Activated T-helper 1 cell treated with anti-CD3 and anti-CD28 coated beads, Interleukin-12 subunit alpha, Interleukin-12 subunit beta, Interleukin-2, Interleukin-4 antibody, amounts not matched to agents 30 ng/mL and 10 ng/mL and 1 ng/mL, durations not matched to agents 14 hours and 24 hours and 36 hours (primary cell): ENCODE measurements at places on chromosomes 13 and 19.

DNA sequence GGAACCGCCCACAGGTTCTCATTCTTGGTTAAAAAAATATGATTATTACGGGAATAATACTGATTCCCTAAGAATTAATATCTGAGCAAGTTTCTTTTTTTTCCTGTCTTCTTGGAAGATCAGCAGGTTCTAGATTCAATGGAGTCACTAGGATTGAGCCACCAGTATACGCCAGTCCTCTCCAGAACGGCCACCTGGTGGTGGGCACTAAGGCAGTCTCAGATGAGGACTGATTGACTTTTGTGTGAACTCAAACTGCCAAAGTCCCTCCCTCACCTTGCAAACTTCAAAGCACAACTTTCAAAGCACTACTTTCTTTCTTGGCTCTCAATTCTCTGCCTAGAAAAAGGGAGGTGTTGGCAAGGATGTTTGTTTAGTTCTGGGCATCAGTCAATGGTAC lies 33.3 kb upstream of the ALOX5AP start:
- no peak for DNase-seq

DNA sequence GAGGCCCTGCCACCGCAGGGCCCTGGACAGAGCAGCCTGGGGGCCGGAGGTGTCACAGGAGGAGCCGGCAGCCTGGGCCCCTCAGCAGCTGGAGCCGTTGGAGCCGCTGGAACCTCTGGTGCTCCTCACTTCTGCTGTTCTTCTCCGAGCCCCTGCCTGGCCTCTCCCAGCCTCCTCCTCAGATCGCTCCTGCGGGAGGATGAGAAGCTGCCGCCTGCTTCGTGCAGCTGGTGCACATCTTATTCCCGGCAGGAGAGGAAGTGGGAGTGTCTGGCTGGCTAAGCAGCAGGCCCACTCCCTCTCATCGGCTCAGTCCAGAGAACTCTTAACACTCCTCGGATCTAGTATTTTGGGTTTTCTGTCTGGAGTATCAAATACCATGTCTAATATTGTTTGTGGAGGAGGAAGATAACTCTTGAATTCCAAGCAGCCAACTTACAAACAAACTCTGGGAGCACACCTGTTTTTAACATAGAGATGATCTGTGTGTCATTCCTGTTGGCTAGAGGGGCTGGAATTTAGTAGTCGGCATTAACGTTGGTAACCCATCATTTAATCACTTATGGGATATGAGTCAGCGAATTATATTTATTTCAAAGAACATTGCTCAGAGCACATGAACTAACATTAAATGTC lies 37.1 kb upstream of the RNF113B start:
- DNase-seq, result no peak

DNA sequence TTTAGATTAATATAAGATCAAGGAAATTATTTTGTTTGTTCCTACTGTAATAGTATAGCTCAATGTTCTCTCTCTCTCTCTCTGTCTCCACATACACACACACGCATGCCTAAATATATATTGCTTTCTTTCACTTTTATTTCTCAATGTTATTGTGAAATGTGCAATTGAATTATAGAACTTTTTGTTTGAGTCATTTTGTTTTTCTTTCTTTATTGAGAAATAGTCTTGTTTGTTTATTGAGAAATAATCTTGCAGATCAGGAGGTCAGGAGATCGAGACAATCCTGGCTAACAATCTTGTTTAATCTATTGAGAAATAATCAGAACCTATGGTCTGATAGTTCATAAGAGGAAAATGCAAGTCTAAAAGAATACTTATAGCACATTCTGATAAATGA lies 1581.3 kb downstream of the EFNB2 start:
- no peak for DNase-seq

GRCh38 chr13:28047757-28048388 lies 52.5 kb downstream of the FLT3 start:
- no peak for DNase-seq

DNA sequence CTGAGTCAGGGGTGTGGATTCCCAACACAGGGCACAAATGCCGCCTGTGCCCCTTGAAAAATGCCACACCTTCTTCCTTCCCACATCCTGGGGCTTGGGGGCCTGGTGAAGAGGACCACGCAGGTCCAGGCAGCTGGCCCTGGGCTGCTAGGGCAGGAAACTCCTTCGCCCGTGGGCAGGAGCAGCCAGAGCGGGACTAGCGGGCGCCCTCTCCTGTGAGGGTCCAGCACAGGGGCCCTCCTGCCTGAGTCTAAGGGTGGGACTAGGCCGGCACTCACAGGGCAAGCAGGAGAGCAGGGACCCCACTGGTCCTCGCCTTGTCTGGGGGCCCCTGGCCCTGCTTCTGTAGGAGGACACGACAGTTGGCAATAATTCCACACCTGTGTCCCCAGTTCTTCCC lies 7.5 kb upstream of the CEBPA start:
- no peak for DNase-seq

- DNase-seq, result no peak
Measured at GRCh38 chr13:45492538-45492937, 27.8 kb downstream of the COG3 start.

GRCh38 chr13:30354493-30355383 lies 47.4 kb upstream of the KATNAL1 start:
- DNase-seq, result no peak
